Large intestine (tissue), 12 donors: ENCODE measurements at places on chromosomes 16 and 17. TPM values are rescaled to one million over a fixed set of nuclear protein-coding genes. Genes with fewer than 3 reads are reported as not detected.

- no peak for DNase-seq
Observed at GRCh38 chr17:42071810-42072209, 21.4 kb upstream of the C17orf113 start.

GRCh38 chr16:86330906-86331305 is 179.4 kb upstream of the FOXF1 start:
- no peak for DNase-seq

- no peak for DNase-seq
Observed at GRCh38 chr17:45338023-45338781, 21.4 kb upstream of the MAP3K14 start.

- no peak for DNase-seq
Observed at GRCh38 chr17:39187152-39187830, 10.2 kb downstream of the CACNB1 start.

DNA sequence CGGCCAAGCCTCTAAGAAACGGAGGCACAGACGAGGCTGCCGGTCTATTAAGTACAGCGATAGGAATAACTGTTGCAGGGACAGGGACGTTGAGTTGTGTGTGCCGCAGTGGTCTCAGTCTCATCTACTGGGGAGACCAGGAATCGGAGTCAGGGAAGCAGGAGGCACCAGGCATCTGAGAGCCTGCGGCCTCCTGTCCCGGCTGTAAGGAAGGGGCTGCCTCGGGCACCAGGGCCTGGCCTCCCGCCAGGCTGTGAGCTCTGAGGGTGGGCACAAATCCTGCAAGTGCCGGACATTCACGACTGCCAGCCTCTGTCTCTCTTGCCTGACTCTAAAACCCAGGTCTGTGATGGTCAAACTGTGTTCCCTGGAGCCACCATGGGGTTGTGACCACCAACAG is 76.0 kb downstream of the ARHGAP23 start:
- DNase-seq: no peak

DNA sequence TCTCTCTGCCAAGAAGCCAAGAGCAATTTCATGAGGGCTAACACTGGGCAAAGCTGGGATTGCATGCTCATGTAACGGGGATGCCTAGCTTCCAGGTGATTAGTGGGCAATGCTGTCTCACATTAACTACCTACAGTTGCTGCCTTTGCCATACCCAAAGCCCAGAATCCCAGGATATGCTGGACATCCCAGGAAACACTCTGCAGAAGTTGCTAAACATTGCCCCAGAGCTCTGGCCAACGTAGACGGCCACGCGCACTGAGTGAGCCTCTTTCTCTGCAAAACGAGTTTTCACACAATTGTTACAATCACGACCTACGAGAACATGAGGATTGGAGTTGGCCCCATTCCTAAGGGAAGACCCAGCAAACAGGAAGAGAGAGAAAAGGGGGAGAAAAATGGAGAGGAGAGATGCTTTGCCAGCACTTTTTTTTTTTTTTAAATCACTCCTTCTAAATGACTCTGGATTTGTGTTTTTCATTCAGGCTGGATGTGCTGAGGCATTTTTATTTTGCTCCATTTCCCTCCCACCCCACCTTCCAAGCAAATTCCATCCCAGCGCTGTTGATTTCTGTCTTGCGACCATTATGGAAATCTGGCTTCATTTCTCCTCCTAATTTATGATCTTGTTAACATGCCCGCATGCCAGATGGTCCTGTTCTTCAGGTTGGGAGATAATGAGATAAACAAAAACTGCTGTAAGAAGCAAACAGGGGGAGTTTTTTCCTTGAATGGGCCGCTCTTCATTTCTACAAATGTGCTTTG is 112.8 kb upstream of the DNAH9 start:
- DNase-seq: no peak

- DNase-seq: no peak
Observed at GRCh38 chr16:73031155-73031866, 16.6 kb downstream of the ZFHX3 start.

GRCh38 chr17:20122254-20122879 is 113.2 kb downstream of the SPECC1 start:
- DNase-seq: no peak

- DNase-seq: no peak
Observed at GRCh38 chr17:80738020-80738808, 193.6 kb downstream of the RPTOR start.

DNA sequence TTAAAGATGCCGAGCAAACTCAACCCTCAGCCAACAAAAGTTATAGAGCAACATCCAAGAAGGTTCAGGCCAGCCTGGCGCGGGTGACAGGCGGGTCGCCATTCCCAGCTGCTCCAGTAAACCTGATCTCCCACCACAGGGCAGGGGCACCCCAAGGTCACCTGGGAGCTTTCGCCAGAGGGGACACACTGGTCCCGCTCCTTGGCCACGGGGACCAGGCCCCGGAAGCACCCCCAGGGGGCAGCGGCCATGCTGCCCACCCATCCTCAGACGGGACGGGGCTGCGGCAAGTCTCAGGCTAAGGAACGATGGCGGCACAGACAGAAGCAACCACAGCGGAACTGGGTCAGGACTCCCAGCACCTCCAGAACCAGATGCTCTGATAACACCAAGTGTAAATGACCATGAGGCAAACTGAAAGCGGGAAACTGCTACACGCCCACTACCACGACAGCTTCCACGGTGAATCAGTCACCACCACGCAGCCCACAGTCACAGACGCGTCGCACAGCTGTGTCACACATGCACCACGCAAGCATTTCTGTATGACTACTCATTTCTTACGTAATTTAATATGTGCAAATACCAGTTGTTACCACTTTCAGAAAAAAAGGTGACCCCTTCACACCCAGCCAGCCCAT is 14.1 kb upstream of the CCDC154 start:
- no peak for DNase-seq

The MT1G gene
- 919 TPM for polyA plus RNA-seq

The KRT15 gene
- polyA plus RNA-seq: 0.79 TPM

The KRTAP3-2 gene
- polyA plus RNA-seq: not detected

The OR4D1 gene
- 0.01 TPM for polyA plus RNA-seq
